ENCODE measurements at places on chromosomes 5 and 9.

DNA sequence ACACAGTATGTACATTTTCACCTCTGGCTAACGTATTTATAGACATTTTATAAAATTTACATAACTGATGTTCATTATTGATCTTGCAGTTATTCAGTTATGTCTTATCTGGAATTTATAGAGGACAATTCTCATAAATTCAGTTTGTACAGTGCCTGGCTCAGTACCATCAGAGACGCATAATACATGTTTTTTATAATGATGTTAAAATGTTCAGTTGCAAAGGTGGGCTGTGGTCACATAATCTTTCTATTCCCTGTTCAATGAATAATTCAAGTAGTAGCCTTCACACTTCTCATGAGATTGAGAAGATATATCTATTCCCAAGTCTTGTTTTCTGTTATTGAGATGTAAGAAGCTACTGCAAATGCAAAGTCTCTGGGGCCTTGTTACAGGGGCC lies 393.1 kb upstream of the ARRDC3 start:
- DNase-seq = no peak

DNA sequence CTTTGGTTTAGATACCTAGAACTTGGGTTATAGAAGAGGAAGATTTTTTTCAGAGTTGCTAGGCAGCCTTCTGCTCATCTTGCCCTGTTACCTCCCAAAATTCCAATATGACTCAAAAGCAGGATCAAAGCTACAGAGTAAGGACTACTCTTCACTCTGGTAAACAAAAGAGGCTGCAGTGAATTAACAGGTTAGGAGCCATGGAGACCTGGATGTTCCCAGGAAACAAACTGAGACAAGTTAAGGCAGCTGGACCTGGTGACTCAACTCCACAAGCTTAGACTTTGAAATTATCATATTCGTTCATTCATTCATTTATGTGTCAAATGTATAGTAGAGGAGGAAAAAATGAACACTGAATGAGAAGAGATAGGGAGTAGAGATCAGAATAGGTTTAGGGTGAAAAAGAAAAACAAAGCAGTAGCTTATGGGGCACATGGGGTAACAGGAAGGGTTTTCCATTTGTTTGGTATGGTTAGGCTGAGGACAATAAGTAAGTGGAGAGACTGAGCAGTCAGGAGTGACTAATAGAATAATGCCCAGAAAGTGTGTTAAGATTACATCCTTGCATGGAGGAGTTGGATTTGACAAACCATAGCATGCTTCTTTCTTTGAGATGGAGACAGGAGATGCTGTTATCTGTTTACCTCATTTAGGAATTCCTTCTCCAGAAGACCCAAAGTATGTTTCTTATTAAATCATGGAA lies 464.0 kb upstream of the ZNF608 start:
- DNase-seq = no peak

DNA sequence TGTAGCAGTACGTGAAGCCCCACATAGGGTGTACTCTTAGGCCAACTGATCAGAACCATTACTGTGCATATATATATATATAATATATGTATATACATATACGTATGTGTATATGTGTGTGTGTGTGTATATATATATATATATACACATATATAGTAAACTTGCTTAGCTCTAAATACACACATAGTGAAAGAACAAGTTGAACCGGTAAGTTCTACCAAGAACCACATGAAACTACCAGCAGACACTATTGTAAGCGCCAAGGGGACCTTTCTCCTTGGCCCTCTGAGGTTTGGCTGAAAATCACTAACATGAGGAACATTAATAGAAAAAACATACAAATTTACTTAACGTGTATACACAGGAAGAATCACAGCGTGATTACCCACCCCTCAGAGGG lies 1.8 kb upstream of the TARS1 start:
- no peak for DNase-seq

DNA sequence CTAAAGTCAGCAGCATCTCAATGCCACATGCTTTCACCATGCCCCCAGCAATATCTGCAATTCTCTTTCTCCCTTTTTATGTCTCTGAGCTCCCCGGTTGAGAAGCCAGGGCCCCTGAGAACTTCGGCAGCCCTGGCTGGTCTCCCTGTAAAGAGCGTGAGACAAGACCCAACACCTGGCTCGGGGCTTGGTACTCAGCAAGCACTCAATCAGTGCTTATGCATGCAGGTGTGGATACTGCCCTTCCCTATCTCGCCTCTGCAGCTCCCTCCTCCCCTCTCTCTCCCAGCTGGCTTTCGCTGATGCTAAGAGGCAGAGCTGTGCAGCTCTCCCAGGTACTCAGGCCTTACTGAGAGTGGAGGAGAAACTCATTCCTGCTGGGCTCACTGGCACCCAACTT lies 41.7 kb upstream of the AKNA start:
- no peak for DNase-seq

GRCh38 chr5:68653471-68653870 lies 437.9 kb downstream of the PIK3R1 start:
- no peak for DNase-seq

GRCh38 chr5:5930561-5930960 lies 447.8 kb downstream of the MED10 start:
- DNase-seq = no peak

GRCh38 chr5:92401492-92401891 lies 1018.4 kb upstream of the ARRDC3 start:
- peak; percentile 4 for DNase-seq

GRCh38 chr9:22148876-22149637 lies 140.0 kb upstream of the CDKN2B start:
- DNase-seq = no peak

GRCh38 chr5:156191547-156191946 lies 135.4 kb upstream of the SGCD start:
- no peak for DNase-seq

- DNase-seq = no peak
Measured at GRCh38 chr5:57277085-57277484, 103.2 kb downstream of the GPBP1 start.

- no peak for DNase-seq
Measured at GRCh38 chr9:109403766-109404320, 83.0 kb upstream of the EPB41L4B start.

DNA sequence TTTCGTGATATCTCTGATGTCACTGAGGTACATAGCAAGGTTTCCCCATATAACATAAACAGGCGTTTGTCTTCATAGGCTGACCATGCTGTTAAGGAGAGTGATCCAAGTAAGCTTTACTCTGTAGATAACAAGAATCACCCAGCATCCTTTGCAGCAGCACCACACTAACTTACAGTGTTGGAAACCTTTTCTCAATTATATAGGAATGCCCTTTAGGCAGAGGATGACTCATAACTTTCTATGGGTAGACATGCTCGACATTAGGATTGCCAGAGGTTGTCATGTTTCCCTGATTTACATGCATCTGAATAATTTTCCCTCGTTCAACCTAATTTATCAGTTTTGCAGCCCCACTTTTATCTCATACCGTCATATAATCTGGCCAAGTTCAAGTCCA lies 870.0 kb upstream of the CDH9 start:
- no peak for DNase-seq

- no peak for DNase-seq
Measured at GRCh38 chr9:13479096-13479495, 199.6 kb upstream of the MPDZ start.

- DNase-seq = peak; percentile 88
Measured at GRCh38 chr9:99465231-99465907, 243.3 kb downstream of the SEC61B start.

GRCh38 chr5:76143884-76144283 lies 60.7 kb downstream of the SV2C start:
- no peak for DNase-seq

GRCh38 chr9:86731511-86732063 lies 215.7 kb downstream of the GAS1 start:
- DNase-seq = no peak

DNA sequence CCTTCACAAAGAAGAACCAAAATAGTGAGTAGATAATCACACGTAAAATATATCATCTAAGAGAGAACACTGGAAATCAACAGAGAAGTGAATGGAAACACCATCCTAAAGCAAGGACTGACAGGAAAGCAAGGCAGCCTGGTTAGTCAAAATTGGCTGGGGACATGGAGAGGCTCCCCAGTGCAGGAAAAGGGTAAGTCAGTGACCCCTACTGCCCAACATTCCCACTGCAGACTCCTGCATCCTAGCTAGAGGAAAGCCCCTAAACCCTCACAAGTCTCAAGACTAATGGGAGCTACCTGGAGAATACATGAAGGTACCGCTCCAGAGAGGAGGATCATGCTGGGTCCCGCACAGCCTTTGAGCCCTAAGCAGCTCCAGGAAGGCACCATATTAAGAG lies 60.1 kb downstream of the ZDHHC21 start:
- no peak for DNase-seq

GRCh38 chr9:19193029-19193324 lies 37.5 kb upstream of the DENND4C start:
- DNase-seq = no peak

- DNase-seq = no peak
Measured at GRCh38 chr9:106069241-106069640, 374.9 kb downstream of the TMEM38B start.

DNA sequence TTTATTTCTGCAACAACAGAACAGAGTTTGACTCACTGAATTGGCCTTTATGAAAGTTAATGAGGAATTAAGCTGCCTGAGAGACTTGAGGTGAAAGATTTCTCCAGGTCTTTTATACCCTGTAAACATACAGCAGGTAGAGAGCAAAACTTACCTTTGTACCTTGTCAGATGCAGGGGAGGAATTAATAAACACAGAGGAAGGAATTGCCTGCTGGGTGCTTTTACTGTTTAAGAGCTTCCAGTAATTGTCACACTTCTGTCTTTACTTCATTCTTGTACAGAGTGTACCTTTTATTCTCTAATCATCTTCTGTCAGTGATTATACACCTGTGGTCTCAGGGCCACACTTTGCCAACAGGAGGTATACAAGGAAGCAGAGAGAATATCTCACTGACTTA lies 94.0 kb upstream of the GRIN3A start:
- DNase-seq = no peak

- DNase-seq = no peak
Measured at GRCh38 chr5:138884094-138884493, 9.0 kb upstream of the LRRTM2 start.

DNA sequence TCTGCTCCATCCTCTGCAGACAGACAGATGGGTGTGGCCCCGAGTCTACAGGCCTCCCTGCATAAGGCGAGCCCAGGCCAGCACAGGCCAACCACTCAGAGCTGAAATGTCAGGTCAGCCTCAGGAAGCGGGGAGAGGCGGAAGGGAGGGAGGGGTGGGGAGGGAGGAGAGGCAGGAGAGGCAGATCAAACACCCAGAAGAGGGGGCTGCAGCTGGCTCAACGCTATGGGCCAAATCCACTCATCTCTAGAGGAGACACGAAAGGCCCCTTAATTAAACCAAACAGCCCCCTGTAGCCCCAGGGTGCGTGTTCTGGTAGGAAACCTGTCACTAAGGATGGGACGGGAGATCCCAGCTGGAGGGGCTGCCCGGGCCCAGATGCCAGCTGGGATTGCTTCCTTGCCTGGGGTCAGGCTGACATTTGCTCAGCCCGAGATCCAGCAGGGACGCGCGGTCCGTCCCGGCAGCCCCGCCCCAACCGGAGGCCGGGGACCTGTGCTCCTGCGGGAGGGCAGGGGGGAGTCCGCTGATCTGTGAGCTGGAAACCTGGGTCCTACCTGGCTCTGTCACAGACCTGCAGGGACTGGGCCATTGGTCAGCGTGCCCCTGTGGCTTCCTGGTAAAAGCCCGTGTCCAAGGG lies 97.2 kb upstream of the SARDH start:
- no peak for DNase-seq

GRCh38 chr9:121500165-121500478 lies 478 bp upstream of the GGTA1 start:
- DNase-seq = no peak

GRCh38 chr9:105930011-105930627 lies 235.8 kb downstream of the TMEM38B start:
- no peak for DNase-seq

- DNase-seq = peak; percentile 46
Measured at GRCh38 chr9:89606049-89606623, 1.3 kb downstream of the GADD45G start.

- no peak for DNase-seq
Measured at GRCh38 chr5:154236011-154236410, 45.5 kb downstream of the GALNT10 start.

- DNase-seq = no peak
Measured at GRCh38 chr5:116536316-116537083, 38.1 kb downstream of the SEMA6A start.

DNA sequence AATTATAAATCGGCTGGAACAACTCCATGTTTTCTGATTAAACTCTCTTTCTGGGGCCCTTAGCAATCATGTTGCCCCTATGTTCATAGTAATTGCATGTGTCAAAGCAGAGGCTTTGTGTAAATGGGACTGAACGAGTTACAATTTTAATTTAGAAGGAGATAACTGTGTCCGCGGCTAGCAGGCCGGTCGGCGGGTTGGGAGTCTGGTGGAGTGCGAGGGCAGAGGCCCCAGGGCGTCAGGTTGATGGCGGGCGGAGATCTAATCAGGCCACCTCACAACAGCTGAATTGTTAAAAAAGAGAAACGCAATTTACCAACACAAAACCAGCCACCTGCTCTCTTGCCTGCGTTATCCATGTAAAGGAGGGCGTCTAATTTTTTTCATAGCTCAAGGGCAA lies 134.9 kb upstream of the LPCAT1 start:
- DNase-seq = no peak

- no peak for DNase-seq
Measured at GRCh38 chr5:10059980-10060379, 189.7 kb downstream of the ATPSCKMT start.

- no peak for DNase-seq
Measured at GRCh38 chr5:59621477-59621876, 272.0 kb downstream of the PDE4D start.

- no peak for DNase-seq
Measured at GRCh38 chr9:104412238-104412637, 91.8 kb upstream of the OR13F1 start.

GRCh38 chr5:137627293-137627692 lies 108.6 kb downstream of the KLHL3 start:
- DNase-seq = peak; percentile 73

DNA sequence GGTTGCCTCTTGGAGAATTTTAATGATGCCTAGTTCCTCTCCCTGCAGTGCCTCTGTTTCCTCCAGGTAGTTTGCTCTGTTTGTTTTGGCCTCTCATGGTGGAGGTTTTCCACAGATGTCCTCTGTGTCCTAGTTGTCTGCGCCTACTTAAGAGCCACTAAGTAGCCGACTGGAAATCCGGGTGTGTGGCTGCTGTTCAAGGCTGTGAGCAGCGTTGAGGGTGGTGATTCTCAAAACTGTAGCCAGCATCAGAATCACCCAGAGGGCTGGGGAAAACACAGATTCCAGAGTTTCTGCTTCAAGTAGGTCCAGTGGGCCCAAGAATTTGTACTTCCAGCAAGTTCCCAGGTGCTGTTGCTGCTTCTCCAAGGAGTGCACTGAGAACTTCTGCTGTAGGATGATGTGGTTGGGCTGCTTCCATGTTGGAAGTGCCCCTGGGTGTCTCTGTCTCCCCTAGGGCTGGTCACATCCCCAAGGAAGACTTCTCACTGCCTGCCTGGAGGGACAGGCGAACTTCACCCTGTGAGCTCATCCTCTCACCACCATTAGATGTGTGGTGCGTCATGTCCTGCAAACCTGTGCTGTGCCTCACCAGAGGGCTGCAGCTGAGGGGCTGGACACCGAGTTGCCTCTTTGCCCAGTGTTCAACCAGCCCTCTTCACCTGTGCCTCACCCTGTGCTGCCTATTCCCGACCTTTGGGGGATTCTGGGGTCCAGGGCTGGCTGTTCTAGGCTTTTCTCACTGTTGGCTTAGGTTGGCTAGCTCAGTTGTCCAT lies 34.8 kb downstream of the SECISBP2 start:
- no peak for DNase-seq

GRCh38 chr5:9431496-9432258 lies 114.2 kb downstream of the SEMA5A start:
- DNase-seq = no peak
